ENCODE measurements at places on chromosomes 11 and 22.

- DNase-seq = no peak
Observed at GRCh38 chr11:33320814-33321330, 63.7 kb downstream of the HIPK3 start.

DNA sequence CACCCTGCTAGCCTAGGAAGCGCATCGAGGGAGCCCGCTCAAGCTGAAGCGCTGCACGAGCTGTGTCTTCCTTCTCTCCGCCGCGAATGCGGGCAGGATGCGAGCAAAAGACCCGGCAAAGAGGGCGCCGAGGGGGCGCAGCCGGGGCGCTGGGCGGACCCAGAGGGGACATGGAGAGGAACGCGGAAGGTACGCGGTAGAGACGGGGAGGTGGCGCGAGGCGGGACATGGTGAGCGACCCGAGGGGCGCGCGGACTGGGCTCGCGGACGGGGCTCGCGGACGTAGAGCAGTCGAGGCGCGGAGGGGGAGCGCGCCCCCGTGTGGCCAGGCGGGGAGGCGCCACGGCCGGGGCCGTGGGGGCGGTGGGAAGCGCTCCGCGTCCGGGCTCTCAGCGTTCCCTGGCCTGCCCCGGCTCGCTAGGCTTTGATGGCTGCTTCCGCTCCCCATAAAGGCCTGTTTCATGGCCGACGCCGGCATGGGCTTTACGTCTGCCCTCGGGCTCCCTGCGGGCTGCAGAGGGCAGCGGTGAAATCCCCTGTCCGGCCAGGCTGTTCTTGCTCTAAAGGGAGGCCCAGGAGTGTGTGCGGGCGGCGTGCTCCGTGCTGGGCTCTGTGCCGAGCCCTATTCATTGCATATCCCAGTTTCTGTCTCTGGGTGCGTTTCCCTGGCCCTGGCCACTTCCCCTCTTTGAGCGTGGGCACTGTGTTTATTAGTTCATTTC, 31.2 kb upstream of the TRIM29 start:
- DNase-seq = peak; percentile 65

DNA sequence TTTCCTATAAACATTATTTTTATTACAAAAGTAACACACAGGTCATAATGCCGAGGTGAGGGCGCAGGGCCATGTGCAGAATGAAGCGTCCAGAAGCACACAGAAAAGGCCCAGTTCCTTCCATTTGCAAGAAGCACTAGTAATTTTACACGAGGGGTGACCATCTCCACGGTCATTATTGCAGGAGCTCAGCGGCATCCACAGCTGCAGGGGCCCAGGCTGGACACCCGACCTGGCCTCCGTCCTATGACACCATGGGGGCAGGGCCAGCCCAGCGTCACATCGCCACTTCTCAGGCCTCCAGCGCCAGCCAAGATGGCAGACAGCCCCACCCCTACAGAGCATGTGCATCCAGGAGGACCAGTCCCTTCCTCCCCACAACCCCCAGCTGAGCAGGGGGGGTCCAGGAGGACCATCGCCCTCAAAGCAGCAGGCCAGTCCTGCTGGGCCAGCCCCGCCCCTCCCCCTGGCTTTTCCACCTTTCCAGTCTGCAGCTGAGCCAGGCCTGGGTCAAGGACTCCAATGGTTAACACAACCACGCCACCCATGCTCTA, 3.5 kb downstream of the IGF2 start:
- DNase-seq = no peak

DNA sequence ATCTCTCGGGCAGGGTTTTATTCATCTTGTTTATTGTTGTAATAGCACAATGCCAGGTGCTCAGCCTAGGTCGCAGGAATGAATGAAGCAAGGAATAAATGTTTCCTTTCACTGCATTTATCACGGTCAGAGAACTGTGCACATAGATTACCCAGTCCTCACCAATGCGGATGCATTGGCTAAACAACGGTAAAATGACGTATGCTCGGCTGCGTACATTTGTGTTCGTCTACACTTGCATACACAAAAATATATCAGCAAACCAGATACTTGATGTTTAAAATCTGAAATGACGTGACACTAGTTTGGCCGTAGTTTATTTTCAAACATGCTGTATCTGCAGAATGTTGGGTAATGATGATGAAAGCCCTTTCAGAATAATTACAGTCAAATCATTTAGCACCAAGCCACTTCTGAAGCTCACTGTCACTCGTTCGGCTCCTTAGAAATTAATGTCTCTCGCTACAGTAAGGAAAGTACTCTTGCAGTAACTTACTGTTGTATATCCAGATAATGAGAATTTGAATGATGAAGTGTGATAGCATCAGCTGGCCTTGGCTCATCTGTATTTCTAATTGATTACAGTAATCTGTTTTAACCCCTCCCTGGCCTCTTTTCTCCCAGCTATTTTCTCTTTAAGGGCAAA, 268.9 kb downstream of the LRRC4C start:
- DNase-seq = no peak

- DNase-seq = no peak
Observed at GRCh38 chr22:20159076-20159475, 8.2 kb upstream of the CCDC188 start.
